ENCODE measurements at places on chromosomes 12 and 14.

DNA sequence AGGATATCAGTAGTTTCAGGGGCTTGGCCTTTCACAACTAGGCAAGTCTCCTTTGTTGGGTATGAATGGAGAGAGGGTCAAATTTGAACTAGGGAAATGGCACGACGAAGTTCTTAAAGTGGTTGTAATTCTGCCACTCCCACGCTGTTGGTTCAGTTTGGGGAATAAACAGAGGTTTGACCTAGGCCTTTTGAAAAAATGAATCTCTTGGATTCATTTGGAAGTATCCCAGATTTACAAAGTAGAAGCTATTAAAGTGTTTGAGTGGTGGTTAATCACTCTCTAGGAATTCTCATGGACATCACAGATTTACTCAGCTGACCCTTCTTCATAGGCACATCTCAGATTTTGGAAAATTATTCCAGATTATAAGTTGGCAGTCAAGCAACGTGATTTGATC is 14.8 kb downstream of the BATF start:
- no peak for DNase-seq

DNA sequence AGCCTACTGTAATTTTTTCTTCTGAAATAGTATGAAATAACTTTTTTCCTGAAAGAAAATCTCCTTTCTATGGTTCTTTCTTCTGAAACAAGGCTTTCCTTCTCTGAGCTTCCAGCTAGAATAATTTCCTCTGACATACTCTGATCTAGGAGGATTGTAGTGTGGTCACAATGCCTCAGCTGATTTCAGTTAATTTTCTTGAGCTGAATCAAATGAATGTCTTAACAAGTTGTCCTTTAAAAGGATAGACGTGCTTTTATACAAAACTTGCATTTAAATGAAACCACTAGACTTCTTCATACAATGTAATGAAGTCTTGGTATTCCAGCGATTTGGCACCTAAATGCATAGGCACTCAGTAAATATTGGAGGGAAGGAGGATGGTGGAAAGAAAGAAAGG is 94.4 kb downstream of the BICD1 start:
- no peak for DNase-seq

DNA sequence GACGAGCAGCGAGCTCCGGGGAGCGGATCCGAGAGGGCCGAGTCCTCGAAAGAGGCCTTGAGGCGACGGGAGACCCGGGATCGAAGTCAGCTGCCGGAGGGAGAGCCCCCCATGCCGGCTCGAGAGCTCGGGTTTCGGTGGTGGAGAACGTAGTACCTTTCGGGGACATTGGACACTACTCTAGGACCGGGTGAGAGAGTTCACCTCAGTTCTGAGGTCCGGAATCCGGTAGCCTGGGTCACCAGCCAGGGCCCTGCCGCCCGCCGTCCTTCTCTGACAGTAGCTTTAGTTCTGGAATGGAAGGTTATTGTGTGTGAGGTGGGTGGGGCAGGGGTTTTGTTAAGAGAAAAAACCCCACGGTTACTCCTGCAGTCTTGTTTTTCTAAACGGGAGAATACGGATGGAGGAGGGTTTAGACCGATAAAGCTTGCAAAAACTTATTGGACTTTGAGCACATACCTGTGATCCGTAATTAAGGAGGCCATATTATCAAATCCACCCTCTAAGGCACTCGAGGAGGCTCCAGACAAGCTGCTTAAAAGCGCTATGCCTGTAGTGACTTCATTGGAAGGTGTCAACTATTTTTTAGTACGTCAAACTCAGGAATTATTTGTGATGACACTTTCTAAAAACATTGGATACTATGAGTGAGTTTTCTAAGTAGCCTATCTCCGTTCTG is 765 bp downstream of the SCYL2 start:
- DNase-seq: no peak

GRCh38 chr12:45336762-45337596 is 121.1 kb downstream of the ANO6 start:
- DNase-seq: no peak

GRCh38 chr14:22976620-22977433 is 5.5 kb downstream of the AJUBA start:
- no peak for DNase-seq
